ENCODE measurements at places on chromosomes 13 and 19.

DNA sequence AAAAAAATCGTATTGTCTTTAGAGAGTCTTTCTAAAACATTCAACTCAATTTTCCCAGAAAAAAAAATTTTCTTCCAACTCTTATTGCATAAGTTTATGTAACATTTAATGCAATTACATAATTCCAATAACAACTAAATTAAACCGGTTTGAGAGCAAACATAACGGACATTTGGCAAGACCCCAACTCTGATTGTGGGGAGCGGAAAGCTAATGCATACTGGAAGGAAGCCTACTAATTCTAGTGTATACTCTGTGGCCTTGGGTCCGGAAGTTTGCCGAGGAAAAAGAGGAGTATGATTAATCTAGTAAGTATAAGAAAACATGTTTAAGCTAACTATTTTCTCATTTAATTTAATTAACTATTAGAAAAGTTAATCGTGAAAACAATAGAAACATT, 21.3 kb upstream of the MIR17HG start:
- DNase-seq = no peak

DNA sequence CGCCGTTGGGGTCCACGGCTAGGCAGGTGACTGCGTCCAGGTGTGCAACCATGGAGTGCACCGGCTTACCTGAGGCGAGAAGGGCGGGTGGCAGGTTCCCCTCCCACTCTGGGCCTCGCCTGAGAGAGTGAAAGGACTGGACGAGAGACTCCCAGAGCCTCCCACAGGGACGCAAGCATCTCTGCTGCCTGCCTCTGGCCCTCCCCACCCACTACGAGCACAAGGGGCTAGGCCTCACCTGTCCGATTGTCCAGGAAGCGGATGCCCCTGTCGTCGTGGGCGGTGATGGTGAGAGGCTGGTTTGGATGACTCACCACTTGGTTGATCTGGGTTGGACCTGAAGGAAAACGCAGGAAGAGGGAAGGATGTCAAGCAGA, 5.1 kb upstream of the PRKD2 start:
- DNase-seq = no peak

GRCh38 chr19:31355665-31356289, 6.5 kb upstream of the TSHZ3 start:
- no peak for DNase-seq

DNA sequence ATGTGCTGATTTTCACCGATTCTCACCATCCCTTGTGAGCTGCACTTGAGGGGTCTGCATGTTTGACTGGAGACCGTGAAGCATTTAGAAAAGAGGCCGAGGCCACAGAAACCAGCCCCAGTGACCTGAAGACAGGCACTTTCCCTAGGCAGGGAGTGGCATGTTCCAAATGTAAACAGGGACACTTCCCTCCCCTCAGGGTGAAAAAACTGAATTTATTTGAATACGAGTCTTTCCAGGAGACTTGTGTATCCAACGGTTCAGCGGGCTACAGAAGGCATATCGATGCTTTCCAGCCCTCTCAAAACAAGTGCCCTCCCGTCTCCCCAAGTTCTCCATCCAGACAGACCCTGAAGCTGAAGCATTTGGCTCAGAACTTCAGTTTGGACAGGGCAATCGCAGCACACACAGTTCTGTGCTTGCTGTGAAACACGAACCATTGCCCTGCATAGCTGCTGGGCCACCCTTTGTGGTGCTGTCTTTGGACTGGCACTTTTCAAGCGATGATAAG, 106.1 kb downstream of the ZIC5 start:
- DNase-seq = no peak

DNA sequence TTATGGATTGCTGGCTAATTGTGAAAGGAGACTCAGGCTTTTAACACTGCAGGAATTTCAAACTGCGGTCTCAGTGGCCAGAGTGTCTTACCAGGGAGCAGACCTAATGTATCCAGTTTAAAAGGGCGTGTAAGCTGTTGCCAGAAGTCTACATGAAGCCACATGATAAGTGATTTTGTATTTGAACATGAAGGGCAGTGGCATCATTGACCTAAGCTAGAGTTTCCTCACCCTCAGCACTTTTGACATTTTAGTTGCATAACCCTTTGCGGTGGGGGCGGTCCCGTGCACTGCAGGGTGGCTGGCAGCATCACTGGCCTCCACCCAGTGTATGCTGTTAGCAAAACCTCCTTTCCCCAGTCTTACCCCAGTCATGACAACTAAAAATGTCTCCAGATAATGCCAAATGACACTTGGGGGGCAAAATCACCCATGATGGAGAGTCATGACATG, 23.7 kb upstream of the GPR18 start:
- no peak for DNase-seq

DNA sequence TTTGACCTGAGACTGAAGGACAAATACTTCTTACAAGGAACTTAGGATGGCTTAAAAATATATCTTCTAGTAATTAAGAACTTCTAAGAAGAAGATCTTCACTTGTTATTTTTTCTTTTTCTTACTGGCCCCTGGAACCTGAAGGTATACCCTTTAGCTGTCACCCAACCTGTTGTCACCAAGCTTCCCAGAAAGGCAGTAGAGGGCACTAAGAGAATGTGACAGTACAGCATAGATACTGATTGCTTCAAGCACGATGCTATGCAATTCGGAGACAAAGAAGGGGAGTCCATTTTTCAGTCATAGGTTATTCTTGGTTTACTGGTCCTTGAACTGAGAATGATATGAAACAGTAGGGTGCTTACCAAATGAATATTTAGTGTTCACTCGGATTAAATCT, 208.3 kb upstream of the PCDH9 start:
- peak; percentile 11 for DNase-seq

- DNase-seq = peak; percentile 28
These were observed 14.1 kb downstream of the ZNF444 start for GRCh38 chr19:56155124-56155687.

Measured in NCI-H460 (cell line).